Uterine smooth muscle cell (primary cell): ENCODE measurements at places on chromosomes 7 and 10. TPM values are rescaled to one million over a fixed set of nuclear protein-coding genes. Genes with fewer than 3 reads are reported as not detected.

Gene ADAM8
- 8.1 and 11.0 TPM in 2 replicates for total RNA-seq

Gene CFAP70
- total RNA-seq, result 0.44 and 0.75 TPM in 2 replicates

Gene NXPH1
- not detected in 2 replicates for total RNA-seq

Gene GCK
- total RNA-seq, result 0.55 and 0.62 TPM in 2 replicates

Gene OR2AE1
- total RNA-seq, result 0.11 and 0.12 TPM in 2 replicates

Gene MNX1
- total RNA-seq, result not detected in 2 replicates

Gene CCNY
- total RNA-seq, result 60.5 and 64.7 TPM in 2 replicates

Gene MUC3A
- under 0.01 TPM in 1 of 2 replicates, not detected in the other for total RNA-seq

Gene MOGAT3
- not detected in 2 replicates for total RNA-seq

Gene CALML3
- not detected in 2 replicates for total RNA-seq

Gene AMPH
- 1.5 and 2.0 TPM in 2 replicates for total RNA-seq

Gene ATRNL1
- total RNA-seq, result 0.62 and 1.00 TPM in 2 replicates

Gene OR2A25
- total RNA-seq, result not detected in 2 replicates

Gene MMRN2
- 3.9 and 14.9 TPM in 2 replicates for total RNA-seq

Gene TNS3
- 38.6 and 39.6 TPM in 2 replicates for total RNA-seq

Gene GPR15LG
- total RNA-seq, result not detected in 2 replicates

Gene CYTH3
- total RNA-seq, result 19.9 and 25.0 TPM in 2 replicates

Gene CCSER2
- total RNA-seq, result 36.0 and 36.9 TPM in 2 replicates

Gene PTN
- total RNA-seq, result 23.8 and 32.1 TPM in 2 replicates

Gene PPP1R17
- under 0.01 TPM in 1 of 2 replicates, not detected in the other for total RNA-seq

Gene PON1
- total RNA-seq, result not detected in 2 replicates

Gene AKR1C8
- not detected in 2 replicates for total RNA-seq

Gene SLC26A3
- total RNA-seq, result not detected in 2 replicates

Gene HOXA2
- under 0.01 TPM in 1 of 2 replicates, not detected in the other for total RNA-seq

Gene ARHGEF35
- 1.5 and 2.1 TPM in 2 replicates for total RNA-seq

Gene TAS2R4
- total RNA-seq, result 0.55 and 1.1 TPM in 2 replicates

Gene ECHDC3
- total RNA-seq, result 7.2 and 12.0 TPM in 2 replicates

Gene PRTFDC1
- 13.5 and 22.9 TPM in 2 replicates for total RNA-seq

Gene SAP25
- total RNA-seq, result not detected in 2 replicates

Gene LEP
- total RNA-seq, result 0.12 TPM in 1 of 2 replicates, not detected in the other

Gene LIPN
- not detected in 2 replicates for total RNA-seq

Gene ZNF273
- 3.7 and 4.1 TPM in 2 replicates for total RNA-seq

Gene URGCP
- total RNA-seq, result 35.0 and 38.2 TPM in 2 replicates

Gene RELN
- 6.5 and 14.9 TPM in 2 replicates for total RNA-seq

Gene CALCR
- not detected in 2 replicates for total RNA-seq

Gene LOXL4
- 39.8 and 129 TPM in 2 replicates for total RNA-seq

Gene CALML5
- total RNA-seq, result not detected in 2 replicates

Gene SORBS1
- 0.55 and 0.75 TPM in 2 replicates for total RNA-seq

Gene AKR1D1
- under 0.01 TPM in 1 of 2 replicates, not detected in the other for total RNA-seq
